ENCODE measurements at places on chromosomes 1 and 21. TPM values are rescaled to one million over a fixed set of nuclear protein-coding genes. Genes with fewer than 3 reads are reported as not detected.

- no peak for DNase-seq
Measured at GRCh38 chr1:56967355-56967754, 1.5 kb upstream of the C8B start.

DNA sequence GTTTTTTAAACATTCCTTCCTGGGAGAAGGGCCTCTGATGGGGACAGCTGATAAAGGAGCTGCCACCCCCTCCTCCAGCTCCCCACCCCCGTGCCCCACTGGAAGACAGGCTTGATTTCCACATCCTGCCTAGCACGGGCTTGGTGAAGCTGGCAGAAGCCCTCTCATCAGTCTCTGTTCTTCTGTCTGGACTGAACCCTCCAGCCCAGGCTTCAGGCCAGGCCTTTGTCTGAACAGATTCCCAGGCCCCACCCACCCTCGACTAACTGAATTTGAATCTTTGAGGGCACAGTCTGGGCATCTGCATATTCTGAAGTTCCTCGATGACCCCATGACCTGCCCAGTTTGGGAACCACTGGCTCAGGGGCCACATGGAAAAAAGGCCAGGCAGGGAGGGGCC is 75.3 kb downstream of the CD58 start:
- no peak for DNase-seq

- DNase-seq = peak; percentile 83
Measured at GRCh38 chr1:161021165-161021969, 415 bp upstream of the F11R start.

- no peak for DNase-seq
Measured at GRCh38 chr1:6358757-6359201, 34.8 kb downstream of the ACOT7 start.

Gene NFIA
- 105 TPM for total RNA-seq

Gene VAV3
- total RNA-seq = 24.2 TPM

DNA sequence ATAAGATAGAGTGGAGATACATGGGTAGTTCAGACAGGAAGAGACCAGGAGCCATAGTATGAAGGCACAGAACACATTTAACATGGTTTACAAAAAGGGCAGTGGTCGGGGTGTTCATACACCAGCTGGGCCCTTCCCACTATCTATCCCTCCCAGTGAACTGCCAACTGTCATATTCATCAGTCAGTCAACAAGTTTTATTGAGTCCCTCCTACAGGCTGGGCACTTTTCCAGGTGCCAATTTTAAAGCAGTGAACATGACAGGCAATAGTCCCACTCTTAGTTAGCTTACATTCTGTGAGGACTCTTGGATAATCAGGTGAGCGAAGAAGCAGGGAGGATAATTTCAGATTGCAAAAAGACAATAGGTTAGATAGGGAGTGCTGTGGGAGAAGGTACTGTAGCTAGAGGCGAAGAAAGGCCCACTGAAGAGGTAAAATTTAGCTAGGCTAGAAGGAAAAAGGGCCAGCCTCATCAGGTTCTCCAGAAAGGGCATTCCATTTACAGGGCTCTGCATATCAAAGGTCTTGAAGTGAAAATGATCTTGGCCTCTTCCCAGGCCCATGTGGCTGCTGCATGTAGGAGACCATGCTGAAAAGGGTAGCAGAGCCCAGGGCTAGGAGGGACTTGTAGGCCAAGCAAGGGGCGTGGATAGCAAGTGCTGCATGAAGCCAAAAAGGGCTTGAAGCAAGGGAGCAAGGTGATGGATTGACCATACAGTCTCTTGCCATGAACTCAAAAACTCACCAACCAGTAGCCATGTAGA is 274.7 kb upstream of the SNX7 start:
- no peak for DNase-seq

- no peak for DNase-seq
Measured at GRCh38 chr1:50967416-50968157, 2.5 kb upstream of the CDKN2C start.

- DNase-seq = no peak
Measured at GRCh38 chr1:30847358-30847972, 61.1 kb downstream of the SDC3 start.

Gene MCOLN3
- 3.0 TPM for total RNA-seq

Gene BCL2L15
- total RNA-seq = 0.90 TPM

GRCh38 chr1:158916085-158916484 is 15.3 kb upstream of the PYHIN1 start:
- no peak for DNase-seq

- DNase-seq = no peak
Measured at GRCh38 chr1:3115275-3116149, 46.5 kb downstream of the PRDM16 start.

All from urinary bladder (tissue), 4 donors.